ENCODE measurements at places on chromosomes 1 and 21.

DNA sequence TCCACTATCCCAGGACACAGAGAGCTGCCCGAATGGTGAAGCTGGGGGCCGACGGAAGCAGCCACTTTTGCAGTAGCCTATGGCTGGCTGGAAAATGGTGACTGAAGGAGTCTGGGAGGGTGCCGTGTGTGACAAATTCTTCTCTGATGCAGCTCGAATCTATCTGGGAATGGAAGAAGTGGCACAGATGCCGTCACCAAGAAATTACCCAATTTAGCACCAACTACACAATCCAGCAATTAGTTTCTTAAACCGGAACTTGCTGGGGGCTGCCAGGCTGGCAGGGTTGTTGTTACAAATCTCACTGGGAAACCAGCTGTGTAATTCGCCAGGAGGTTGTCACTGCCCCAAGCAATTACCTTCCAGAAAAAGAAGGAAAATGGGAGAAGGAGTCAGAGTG is 18.0 kb downstream of the DLGAP3 start:
- DNase-seq: no peak

GRCh38 chr1:226129230-226129629 is 57.3 kb downstream of the ACBD3 start:
- DNase-seq: no peak

DNA sequence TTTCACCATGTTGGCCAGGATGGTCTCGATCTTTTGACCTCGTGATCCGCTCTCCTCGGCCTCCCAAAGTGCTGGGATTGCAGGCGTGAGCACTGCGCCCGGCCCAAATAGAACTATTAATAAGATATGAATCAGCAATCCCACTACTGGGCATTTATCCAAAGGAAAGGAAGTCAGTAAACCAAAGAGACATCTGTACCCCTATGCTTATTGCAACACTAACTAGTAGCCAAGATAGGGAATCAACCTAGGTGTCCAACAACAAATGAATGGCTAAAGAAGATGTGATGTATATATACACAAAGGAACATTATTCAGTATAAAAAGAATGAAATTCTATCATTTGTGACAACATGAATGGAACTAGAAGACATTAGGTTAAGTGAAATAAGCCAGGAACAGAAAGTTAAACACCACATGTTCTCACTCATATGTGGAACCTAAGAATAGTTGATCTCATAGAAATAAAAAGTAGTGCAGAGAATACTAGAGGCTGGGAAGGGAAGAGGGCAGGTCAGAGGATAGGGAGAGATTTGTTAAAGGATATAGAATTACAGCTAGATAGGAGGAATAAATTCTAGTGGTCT is 48.8 kb downstream of the XPR1 start:
- no peak for DNase-seq

GRCh38 chr1:196774603-196775002 is at the start of gene CFHR3:
CFHR3 (plus strand) TSS chr1:196774840; CDS start chr1:196774887, 47 bp downstream.
- no peak for DNase-seq

DNA sequence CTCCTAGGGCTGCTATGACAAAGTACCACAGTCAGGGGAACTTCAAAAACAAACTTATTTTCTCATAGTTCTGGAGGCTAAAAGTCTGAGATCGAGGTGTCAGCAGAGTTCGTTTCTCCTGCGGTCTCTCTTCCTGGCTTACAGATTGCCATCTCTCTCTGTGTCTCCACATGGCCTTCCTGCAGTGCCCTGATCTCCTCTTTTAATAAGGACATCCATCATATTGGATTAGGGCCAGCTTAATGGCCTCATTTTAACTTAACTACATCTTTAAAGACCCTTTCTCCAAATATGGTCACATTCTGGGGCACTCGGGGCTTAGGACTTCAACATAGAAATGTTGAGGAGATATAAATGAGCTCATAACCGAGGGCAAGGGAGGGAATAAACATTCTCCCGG is 12.2 kb downstream of the C1orf74 start:
- no peak for DNase-seq

- no peak for DNase-seq
Measured at GRCh38 chr1:178382372-178382771, 114.4 kb downstream of the CLEC20A start.

DNA sequence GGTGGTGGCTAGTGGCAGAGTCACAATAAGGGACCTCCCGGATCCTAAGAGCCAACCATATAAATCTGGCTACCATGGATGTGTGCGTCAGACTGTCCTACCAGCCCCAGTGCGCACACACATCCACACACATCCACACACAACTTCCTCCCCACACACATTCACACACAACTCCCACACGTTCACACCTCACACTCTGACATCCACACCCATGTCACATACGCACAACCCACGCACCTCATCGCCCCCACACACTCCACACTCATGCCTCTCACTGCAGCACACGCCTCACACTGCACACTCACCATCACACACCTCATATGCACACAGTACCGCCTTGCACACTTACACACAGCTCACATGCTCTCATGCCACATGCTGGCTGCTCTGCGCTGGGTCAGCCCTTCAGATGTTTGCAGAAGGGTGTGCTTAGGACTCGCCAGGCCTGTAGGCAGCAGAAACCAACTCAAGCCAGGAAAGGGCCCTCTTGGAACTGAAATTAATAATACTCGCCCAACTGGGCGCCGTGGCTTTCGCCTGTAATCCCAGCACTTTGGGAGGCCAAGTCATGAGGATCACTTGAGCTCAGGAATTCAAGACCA is 3.0 kb downstream of the LDLRAD2 start:
- DNase-seq: no peak

Measured in stimulated activated CD8-positive, alpha-beta memory T cell treated with anti-CD3 and anti-CD28 coated beads, Interleukin-15, amount 100 ng/mL, for 48 hours (primary cell).